HFF-Myc (cell line): ENCODE measurements at places on chromosomes 16 and 17.

DNA sequence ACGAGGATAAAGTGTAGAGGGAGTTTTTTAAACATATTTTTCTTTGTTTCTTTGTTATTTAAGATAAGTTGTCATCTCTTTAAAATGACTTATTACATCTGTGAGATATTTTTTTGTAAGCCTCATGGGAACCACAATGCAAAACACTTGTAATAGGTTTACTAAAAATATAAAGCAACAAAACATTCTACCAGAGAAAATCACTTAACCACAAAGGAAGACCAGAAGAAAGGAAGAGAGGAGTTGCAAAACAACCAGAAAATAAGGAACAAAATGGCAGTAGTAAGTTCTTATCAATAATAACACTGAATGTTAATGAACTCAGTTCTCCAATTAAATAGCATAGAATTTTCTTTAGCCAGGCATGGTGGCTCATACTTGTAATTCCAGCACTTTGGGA is 22.9 kb downstream of the DHRS7B start:
- DNase-seq = no peak

- DNase-seq = no peak
Measured at GRCh38 chr16:74046524-74046923, 250.1 kb upstream of the PSMD7 start.

GRCh38 chr16:78583441-78583840 is 484.0 kb downstream of the WWOX start:
- no peak for DNase-seq

- no peak for DNase-seq
Measured at GRCh38 chr17:4293572-4293971, 29.8 kb upstream of the ANKFY1 start.

DNA sequence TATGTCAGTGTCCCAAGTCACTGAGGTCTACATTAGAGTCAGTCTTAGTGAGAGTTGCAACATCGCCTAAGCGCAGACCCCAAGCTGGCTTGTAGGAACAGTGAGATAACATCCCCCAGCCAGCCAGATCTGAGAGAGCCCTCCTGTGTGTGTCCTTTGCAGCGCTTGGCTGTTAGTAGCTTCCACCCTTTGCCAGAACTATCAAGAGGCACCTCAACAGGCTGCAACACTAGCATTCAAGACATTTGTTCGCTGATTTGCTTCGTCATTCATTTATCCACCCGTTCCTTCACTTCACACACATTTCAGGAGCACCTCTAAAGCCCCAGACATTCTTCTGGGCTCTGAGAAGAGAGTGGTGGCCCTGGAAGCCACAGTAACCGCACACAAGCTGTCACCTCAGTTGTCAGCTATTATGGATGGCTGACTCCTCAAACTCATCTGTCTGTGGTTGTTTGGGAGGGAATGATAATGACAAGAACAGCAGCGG is 289.6 kb downstream of the WWOX start:
- DNase-seq = no peak

- DNase-seq = no peak
Measured at GRCh38 chr17:9238340-9239245, 217.3 kb downstream of the NTN1 start.

DNA sequence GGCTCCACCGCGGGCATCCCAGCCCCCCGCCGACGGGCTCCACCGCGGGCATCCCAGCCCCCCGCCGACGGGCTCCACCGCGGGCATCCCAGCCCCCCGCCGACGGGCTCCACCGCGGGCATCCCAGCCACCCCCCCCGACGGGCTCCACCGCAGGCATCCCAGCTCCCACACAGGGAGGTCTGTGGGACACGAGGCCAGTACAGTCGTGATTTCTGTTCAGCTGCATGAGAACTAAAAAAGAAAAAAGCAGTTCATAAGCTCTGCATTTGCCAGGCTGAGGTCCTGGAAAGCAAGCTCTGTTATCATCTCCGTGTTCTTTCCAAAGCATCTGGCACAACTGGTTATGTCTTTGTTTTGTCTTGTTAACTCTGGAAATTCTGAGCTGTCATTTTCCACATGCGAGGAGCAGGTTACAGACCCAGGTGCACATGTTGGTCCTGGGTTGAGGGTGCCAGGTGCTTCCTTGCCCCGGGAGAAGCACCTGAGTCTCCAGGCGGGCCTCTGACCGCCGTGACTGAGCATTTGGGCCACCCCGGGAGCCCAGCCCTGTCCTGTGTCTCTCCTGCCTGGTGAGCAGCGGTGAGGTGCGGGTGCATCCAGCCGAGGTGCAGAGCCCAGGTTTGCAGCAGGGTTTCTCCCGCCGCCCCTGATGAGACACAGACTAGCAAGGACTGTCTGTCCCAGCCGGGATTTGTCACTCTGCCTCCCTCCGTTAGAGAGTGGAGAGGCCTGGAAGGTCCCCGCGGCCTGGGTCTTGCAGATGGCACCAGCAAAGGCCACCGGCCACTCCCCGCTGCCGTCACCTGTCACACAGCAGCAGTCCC is 9.9 kb upstream of the WFIKKN1 start:
- DNase-seq = no peak

DNA sequence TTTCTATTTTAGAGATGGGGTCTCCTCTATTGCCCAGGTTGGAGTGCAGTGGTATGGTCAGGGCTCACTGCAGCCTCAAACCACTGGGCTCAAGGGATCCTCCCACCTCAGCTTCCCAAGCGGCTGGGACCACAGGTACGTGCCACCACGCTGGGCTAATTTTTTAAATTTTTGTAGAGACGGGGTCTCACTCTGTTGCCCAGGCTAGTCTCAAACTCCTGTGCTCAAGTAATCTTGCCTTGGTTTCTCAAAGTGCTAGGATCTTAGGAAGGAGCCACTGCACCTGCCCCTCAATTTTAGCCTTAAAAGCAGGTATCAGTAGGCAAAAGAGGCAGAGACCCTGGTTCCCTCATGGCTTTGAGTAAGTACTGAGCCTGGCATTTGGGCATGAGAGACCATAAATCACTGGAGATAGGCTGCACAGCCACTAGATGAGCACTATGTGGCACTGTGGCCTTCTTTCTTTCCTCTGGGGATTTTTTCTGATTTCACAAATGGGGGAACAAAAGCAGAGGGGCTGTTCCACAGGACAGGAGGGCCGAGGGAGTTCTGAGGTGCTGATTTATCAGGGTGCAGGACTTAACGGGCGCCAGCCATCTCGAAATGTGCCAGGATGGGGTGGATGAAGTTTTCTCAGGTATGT is 82.2 kb downstream of the PLXDC1 start:
- DNase-seq = no peak
